ENCODE measurements at places on chromosomes 6 and 20.

- no peak for DNase-seq
These were observed 753.9 kb downstream of the COL12A1 start for GRCh38 chr6:74451953-74452352.

DNA sequence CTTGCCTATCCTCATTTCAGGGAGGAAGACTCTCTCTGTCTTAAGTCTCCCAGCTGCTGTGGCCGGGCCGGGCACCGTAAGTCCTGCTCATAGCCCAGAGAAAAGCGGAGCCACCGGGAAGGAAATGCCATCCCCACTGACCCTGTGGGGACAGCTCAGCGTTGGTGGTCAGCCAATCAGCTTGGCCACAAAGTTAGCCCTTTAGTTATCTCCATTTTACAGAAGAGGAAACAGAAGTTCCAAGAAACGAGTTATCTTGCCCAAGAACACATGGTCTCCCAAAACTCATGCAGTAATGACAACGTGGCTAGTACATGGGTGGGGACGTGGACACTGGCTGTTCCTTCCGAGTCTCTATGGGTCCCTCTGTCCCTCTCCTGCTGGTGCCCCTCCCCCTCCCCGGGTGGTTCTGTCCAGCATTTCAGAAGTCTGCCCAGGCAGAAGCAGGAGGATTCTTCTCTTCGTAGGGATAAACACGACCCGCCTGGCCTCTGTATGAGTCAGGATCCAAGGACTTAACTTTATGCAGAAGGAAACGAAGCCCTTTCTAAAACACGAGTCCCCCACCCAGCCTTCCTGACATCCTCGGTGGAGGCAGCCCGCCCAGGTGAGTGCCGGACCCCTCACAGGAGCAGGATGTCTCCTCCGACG, 273.8 kb downstream of the CDH4 start:
- no peak for DNase-seq

DNA sequence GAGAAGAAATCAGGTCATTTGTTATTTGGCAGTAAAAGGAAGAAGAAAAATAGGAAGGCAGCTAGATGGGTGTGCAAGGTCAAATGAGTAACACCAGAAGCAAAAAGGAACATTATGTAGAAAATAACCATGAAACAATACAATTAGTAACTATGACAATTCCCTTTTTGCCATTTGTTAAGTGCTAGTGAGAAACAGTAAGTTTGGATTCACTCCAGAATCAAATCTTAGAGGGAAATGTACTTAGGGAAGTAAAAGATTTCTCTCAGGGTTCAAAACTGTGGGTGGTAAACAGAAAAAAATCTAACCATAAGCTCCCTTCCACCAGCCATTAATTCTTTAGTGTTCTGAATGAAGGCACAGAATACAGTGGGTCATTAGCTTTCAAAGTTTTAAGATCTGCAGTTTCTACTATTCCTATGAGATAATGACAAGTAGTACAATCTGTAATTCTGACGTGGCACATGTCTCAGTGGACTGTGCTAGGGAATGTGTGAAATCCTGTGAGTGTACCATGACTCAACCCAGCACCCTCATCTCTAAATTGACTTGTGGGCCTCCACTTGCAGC, 17.1 kb downstream of the REPS1 start:
- DNase-seq, result no peak

DNA sequence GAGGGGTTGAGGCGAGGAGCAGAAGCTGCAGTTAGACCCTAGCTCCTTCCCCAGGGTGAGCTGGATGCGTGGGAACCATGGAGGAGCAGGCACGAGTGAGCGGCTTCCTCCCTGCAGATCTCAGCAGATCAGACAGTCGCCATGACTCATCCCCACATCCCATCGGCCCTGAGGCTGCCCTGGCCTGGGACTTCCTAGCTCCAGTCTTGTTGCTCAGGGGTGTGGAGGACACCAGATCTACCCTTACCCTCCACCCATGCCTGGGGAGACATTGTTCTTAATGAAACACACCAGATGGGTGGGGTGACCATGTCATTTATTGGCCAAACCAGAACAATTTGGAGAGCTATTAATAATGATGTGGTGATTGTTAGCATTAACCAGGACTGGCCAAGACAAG, 36.3 kb upstream of the TGM2 start:
- DNase-seq, result no peak

GRCh38 chr20:12171923-12172524, 254.3 kb downstream of the BTBD3 start:
- no peak for DNase-seq

- no peak for DNase-seq
These were observed 54.5 kb upstream of the TAGAP start for GRCh38 chr6:159099276-159099675.

GRCh38 chr6:100084316-100084990, 90.4 kb upstream of the MCHR2 start:
- DNase-seq, result no peak

GRCh38 chr6:3388786-3389185, 68.1 kb downstream of the SLC22A23 start:
- DNase-seq, result no peak

GRCh38 chr20:8305449-8305978, 173.4 kb downstream of the PLCB1 start:
- DNase-seq, result peak; percentile 79

DNA sequence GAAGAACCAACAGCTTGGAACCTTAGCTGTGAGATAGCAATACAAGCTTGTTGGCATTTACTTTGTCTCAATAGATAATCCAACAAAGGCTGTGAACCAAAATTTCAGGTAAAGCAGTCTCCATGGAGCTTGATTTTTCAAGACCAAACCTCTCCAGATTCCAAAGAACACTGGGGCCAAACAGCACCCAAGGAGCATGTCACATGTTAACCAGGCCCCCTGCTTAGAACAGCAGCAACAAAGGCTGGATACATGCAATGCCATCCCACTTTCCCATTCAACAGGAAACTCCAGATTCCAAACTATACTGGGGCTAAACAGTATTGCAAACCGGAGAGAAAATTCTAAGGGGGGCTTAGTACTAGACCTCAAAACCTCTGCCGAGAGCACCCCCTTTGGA, 15.8 kb upstream of the RNASET2 start:
- no peak for DNase-seq

DNA sequence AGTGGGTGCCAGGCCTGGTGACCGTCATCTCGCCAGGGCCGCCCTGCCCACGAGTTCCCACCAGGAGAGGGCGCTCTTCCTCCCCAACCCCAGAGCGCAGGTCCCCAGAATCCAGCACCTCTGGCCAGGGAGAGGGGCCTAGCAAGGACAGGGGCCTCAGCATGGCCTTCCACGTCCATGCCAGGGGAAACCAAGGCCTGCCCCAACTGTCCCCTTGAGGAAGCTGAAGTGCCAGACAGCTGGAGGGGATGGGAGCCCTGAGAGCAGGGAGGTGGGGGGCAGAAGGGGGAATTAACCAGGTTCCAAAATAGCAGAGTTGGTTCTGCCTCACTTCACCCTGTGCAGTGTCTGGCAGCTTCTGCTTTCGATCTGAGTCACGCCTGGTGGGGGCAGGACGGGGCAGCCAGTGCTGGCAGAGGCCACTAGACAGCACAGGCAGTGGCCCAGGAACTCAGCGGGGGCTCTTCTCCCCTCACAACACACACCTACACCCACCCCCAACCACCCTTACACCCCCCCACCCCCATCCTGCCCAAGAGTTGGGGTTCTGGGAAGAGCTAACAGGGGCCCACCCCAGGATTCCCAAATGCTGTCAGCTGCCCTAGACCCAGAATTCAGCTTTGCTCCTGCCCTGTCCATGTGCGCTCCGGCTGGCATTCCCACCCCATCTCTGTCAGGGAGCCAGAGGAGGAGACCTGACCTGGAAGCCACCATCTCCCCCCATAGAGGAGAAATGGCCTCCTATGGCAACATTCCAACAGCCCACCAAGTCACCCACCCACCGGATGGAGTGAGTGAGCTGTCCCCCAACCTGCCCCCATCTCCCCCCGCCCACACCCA, 29.2 kb downstream of the TFEB start:
- DNase-seq, result peak; percentile 31

- no peak for DNase-seq
These were observed 30.4 kb downstream of the NSFL1C start for GRCh38 chr20:1436263-1436662.

DNA sequence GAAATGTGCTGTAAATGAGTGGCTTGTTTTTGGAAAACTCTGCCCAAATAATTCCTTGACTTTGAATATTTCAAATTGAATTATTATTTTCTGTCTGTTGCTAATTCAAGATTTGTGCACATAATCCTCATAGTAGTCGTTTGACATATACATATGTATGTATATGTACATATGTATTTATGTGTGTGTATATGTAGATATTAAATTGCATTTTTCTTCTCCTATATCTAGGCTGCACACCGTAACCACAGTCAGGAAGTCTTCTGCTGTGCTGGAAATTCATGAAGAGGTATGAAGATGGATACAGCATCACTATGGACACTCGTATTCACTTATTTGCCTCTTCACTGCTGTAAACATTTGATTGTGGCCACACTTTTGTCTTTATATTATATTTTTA, 29.6 kb downstream of the OPN5 start:
- no peak for DNase-seq

- no peak for DNase-seq
These were observed 31.8 kb upstream of the ULBP3 start for GRCh38 chr6:150100745-150101144.

DNA sequence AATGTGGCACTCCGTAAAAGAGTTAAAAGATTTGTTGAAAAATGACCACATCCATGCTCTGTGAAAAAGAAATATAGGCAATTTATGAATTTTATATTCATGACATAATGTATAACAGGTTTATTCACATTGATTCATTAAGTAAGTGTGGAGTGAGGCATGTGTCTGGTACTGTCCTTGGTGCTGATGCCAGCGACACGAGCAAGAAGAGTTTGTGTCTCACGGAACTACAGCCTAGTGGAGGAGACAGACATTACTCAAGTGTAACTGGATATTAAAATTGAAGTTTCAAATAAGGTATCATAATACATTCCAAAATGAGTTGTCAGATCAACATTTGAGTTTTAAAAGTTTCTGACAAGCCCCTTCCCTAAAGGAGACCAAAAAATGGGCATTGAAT, 158.2 kb upstream of the PRND start:
- DNase-seq, result no peak

- DNase-seq, result no peak
These were observed 40.6 kb downstream of the SLC35D3 start for GRCh38 chr6:136962661-136963060.

DNA sequence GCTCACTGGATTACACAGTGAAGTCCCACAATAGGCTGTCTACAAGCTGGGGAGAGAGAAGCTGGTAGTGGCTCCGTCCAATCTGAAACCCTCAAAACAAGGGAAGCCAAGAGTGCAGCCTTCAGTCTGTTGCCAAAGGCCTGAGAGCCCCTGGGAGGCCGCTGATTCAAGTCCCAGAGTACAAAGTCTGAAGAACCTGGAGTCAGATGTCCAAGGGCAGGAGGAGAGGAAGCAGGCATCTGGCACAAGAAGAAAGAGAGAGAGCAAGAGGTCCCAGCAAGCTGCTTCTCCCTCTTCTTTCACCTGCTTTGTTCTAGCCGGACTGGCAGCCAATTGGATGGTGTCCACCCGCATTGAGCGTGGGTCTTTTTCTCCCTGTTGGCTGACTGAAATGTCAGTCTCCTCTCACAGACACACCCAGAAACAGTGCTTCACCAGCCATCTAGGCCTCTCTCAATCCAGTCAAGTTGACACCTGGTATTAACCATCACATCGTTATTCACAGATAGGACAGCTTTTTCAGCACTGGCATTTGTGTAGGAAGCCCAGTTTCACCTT, 51.2 kb downstream of the CRYBG1 start:
- no peak for DNase-seq

DNA sequence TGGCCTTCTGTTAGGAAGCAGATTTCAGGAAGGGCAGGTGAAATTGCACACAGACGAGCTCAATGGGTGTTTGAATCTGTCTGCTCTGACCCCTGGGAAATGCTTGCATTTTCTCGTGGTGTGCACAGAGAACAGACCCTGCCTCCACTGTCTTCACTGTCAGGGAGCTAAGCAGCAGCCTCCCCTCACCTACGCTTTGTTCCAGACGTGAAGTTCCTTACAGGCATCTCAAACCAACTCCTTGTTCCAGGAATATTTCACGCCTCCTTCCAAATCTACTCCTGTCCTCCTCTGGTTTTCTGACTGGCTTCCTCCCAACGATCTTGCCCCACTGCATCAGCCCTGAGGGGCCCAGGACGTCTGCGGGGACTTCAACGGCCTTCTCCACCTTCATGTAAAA, 13.7 kb downstream of the DACT2 start:
- no peak for DNase-seq

DNA sequence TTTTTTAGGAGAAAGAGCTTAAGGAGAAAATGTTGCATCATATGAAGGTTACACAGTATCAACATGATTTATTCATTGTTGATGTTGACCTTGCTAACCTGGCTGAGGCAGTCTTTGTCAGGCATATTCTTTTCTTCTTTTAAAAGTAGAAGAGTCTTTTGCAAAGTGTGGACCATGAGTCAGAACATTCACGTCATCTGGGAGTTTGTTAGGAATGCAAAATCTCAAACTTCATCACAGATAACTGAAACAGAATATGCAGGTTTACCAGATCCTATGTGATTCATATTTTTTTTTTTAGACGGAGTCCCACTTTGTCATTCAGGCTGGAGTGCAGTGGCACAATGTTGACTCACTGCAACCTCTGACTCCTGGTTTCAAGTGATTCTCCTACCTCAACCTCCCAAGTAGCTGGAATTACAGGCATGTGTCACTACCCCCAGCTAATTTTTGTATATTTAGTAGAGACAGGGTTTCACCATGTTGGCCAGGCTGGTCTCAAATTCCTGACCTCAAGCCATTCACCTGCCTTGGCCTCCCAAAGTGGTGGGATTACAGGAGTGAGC, 530.4 kb upstream of the BTBD3 start:
- no peak for DNase-seq

GRCh38 chr20:17614812-17615644, 45.2 kb downstream of the DSTN start:
- no peak for DNase-seq

GRCh38 chr6:14910692-14911547, 334.9 kb upstream of the JARID2 start:
- no peak for DNase-seq

- no peak for DNase-seq
These were observed 148.3 kb upstream of the AFDN start for GRCh38 chr6:167678102-167679101.

- DNase-seq, result no peak
These were observed 67.8 kb upstream of the RALGAPA2 start for GRCh38 chr20:20780127-20780824.

DNA sequence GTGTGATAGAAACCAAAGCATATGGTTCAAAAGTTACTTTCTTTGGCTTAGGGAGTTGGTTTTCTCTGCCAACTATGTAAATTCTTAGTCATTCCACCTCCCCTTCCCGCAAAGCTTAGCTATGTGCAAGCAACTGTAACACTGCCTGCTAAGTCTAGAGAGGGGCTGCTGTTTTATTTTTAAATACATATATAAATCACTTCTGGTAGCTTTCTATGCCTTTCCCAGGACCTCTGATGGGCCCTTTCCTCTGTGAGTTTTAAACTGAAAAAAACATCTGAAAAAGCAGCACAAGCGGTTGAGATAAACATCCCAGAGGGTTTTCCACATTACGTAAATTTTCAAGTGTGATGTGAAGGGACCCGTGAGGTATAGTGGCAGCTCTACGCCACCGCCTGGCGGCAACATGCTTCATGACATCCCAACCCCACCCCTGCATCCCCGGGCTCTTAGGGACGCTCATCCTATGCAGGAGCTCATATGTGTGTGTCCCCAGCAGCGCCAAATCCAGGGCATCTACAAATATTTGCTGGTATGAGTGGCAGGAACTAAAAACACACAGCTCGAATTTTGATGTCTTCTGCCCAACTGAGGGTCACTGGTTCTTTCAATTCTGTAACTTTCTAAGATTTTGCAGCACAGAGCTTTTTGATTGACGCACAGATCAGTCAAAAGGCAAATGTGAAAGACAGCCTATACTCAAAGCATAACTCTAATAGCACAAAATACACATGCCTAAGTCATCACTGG, 12.7 kb downstream of the SAYSD1 start:
- no peak for DNase-seq

Data from CD4-positive, alpha-beta memory T cell (primary cell).